Breast epithelium (tissue), 4 donors: ENCODE measurements at places on chromosomes 1 and 21. TPM values are rescaled to one million over a fixed set of nuclear protein-coding genes. Genes with fewer than 3 reads are reported as not detected.

DNA sequence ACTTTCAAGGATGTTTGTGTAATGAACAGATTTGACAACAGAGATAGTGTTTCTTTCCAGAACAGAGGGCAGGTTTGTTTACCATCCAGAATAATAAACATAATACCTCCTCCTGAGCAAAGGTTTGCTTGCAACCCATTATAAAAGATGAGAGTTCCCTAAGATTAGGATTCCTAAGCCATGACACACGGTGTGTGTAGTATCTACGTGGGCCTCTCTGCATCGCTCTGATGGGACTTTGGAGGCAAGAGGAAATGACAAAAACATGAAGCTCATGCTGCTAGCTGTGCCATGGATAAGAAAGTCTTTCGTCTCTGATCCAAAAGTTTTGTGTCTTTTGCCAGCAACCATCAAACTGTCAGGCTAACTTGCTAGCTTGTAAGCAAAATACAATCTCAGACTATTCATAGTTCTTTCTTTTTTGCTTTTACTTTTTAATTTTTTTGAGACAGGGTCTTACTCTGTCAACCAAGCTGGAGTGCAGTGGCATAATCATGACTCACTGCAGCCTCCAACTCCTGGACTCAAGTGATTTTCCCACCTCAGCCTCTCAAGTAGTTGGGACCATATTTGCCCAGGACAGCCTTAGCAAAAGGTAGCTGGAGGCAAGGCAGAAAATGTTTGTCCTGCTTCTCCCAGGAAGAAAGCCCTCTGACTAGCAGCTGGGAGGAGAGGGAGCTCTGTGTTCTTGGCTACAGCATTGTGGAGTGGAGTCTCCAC, 81.1 kb downstream of the LHX4 start:
- no peaks in the 10 kb centered on the region for H3K27me3 ChIP-seq
- H3K4me3 ChIP-seq = no peak overlapping the region
- H3K4me1 ChIP-seq = no peaks in the 10 kb centered on the region
- H3K36me3 ChIP-seq = no peaks in the 10 kb centered on the region
- DNase-seq = no peak

The C4BPA gene
- 6.4 TPM for total RNA-seq

DNA sequence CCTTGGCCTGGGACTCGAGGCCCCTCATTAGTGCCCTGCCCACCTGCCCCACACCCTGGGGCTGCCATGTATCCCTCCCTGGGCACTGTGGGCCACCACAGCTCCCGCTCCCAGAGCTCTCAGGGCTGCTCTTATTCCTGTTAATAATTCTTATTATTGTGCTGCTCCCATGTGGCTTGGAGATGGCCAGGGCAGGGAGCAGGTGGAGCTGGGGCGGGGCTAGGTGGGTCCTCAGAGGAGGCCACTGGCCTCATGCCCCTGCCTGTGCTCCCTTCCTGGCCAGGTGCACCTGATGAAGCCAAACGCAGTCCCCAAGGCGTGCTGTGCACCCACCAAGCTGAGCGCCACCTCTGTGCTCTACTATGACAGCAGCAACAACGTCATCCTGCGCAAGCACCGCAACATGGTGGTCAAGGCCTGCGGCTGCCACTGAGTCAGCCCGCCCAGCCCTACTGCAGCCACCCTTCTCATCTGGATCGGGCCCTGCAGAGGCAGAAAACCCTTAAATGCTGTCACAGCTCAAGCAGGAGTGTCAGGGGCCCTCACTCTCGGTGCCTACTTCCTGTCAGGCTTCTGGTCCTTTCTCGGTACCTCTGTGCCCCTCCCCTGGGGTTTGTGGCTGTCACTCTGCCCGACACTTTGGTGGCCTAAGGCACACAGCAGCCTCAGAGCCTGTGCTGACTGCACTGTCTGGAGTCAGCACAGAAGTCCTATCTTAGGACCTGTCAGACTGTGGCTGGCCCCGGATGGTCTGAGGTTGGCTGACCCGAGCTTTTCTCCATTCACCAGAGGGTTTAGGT, 34.1 kb downstream of the BMP8A start:
- H3K27ac ChIP-seq = no peak overlapping the region
- DNase-seq = no peak
- no peaks in the 10 kb centered on the region for H3K36me3 ChIP-seq
- H3K4me3 ChIP-seq = no peak overlapping the region
- H3K4me1 ChIP-seq = no peaks in the 10 kb centered on the region

GRCh38 chr1:202834771-202835547, 24.2 kb downstream of the PCAT6 start:
- H3K4me1 ChIP-seq = no peaks in the 10 kb centered on the region
- DNase-seq = no peak
- H3K27me3 ChIP-seq = no peaks in the 10 kb centered on the region
- no peak overlapping the region for H3K4me3 ChIP-seq
- H3K27ac ChIP-seq = no peak overlapping the region

GRCh38 chr1:121414905-121415304, 230.1 kb downstream of the SRGAP2C start:
- DNase-seq = no peak
- no peaks in the 10 kb centered on the region for H3K36me3 ChIP-seq
- peak overlapping the region; percentile 19 for H3K27ac ChIP-seq
- H3K4me1 ChIP-seq = no peaks in the 10 kb centered on the region
- H3K27me3 ChIP-seq = no peaks in the 10 kb centered on the region

GRCh38 chr1:54442185-54442584, 36.0 kb upstream of the SSBP3 start:
- H3K36me3 ChIP-seq = no peaks in the 10 kb centered on the region
- no peaks in the 10 kb centered on the region for H3K4me1 ChIP-seq
- no peak overlapping the region for H3K27ac ChIP-seq
- H3K27me3 ChIP-seq = no peaks in the 10 kb centered on the region
- H3K4me3 ChIP-seq = no peak overlapping the region

The PPIAL4G gene
- total RNA-seq = not detected

DNA sequence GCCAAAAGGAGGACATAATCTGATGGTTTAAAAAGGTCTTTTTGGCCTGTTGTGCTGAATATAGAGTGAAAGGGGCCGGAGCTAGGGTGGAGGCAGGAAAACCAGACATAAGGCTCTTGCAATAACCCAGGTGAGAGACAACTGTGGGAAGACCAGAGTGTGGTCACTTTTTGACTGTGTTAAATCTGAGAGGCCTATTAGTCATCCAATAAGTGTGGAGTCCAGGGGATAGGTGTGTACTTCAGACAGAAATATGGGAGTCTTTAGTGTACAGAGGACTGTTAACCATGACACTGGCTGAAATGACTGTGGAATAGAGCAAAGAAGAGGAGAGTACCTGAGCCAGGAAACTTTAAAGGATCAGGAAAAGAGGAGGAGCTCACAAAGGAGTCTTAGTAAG, 89.3 kb downstream of the VAV3 start:
- no peaks in the 10 kb centered on the region for H3K27me3 ChIP-seq
- no peaks in the 10 kb centered on the region for H3K4me1 ChIP-seq
- no peak for DNase-seq
- no peaks in the 10 kb centered on the region for H3K36me3 ChIP-seq
- no peak overlapping the region for H3K27ac ChIP-seq

- H3K27me3 ChIP-seq = no peaks in the 10 kb centered on the region
- no peaks in the 10 kb centered on the region for H3K4me1 ChIP-seq
- no peak for DNase-seq
- no peak overlapping the region for H3K27ac ChIP-seq
Measured at GRCh38 chr1:38084700-38085099, 38.1 kb upstream of the POU3F1 start.

DNA sequence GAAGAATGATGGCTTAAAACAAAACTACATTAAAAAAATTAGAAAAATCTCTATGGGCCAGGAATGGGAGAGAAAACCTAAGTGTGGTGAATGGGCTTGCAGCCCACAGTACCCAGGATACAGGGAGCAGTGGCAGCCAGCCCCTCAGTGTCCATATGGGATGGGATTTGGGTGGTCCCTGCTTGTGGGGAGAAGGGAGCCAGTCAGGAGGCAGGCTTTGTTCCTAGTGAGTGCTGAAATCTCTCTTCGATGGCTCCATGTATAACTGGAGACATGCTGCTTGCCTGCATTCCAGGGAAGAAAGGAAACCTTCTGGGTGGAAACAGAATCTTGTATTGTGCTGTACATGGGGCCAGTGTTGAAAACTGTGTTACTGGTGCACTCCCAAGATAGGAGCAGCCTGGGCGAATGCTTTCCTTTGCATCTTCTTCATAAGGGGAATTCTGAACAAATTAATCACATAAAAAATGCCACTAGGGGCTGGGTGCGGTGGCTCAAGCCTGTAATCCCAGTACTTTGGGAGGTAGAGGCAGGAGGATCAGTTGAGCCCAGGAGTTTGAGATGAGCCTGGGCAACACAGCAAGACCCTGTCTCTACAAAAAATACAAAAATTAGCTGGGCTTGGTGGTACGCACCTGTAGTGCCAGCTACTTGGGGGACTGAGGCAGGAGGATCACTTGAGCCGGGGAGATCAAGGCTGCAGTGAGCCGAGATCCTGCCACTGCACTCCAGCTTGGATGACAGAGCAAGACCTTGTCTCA, 36.0 kb downstream of the PTPRU start:
- no peaks in the 10 kb centered on the region for H3K36me3 ChIP-seq
- peaks cover 11% of the 10 kb centered on the region for H3K4me1 ChIP-seq
- H3K4me3 ChIP-seq = no peak overlapping the region
- DNase-seq = no peak
- H3K27ac ChIP-seq = no peak overlapping the region
- H3K27me3 ChIP-seq = no peaks in the 10 kb centered on the region

- H3K4me1 ChIP-seq = no peaks in the 10 kb centered on the region
- no peaks in the 10 kb centered on the region for H3K27me3 ChIP-seq
- no peaks in the 10 kb centered on the region for H3K36me3 ChIP-seq
- H3K27ac ChIP-seq = no peak overlapping the region
Measured at GRCh38 chr1:231317306-231318014, 20.2 kb downstream of the EXOC8 start.

DNA sequence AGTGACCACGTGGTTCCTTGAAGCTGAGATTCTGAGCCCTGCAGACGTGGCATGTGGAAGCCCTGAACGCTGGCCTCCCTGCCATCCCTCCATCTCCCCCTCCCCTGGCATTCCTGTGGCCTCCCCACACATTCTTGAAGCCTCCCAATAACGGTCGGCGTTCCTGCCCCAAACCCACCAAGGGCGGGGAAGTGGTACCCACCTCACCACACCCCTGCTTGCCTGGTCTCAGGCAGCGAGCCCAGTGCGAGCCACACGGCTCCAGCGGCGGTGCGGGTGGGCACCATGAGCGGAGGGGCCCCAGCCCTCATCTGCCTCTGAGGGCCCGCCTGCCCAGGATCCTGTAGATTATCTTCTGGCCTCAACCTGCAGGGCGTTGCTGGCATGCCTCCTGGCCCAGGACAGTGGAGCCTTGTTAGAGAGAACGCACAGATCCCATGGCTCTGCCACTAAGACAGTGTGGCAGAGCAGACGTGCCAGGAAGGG, 20.6 kb upstream of the PRELP start:
- H3K36me3 ChIP-seq = no peaks in the 10 kb centered on the region
- no peaks in the 10 kb centered on the region for H3K4me1 ChIP-seq
- H3K4me3 ChIP-seq = no peak overlapping the region

DNA sequence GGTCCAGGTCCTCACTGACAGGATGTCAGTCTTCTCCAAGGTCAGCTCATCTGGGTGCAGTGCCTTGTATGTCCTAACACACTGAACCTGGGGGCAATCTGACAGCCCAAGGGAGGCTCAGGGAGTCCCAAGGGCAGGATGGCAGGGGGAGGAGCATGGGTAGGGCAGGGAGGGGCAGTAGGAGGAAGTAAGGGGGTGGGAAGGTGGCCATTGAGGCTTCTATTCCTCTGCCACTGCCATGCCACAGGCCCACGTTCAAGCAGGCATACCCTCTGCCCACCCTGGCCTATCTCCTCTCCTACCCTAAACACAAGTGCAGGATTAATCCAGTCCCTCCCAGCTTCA, 13.3 kb downstream of the ARHGEF19 start:
- DNase-seq = no peak
- H3K4me1 ChIP-seq = no peaks in the 10 kb centered on the region
- H3K27ac ChIP-seq = no peak overlapping the region
- H3K4me3 ChIP-seq = no peak overlapping the region

DNA sequence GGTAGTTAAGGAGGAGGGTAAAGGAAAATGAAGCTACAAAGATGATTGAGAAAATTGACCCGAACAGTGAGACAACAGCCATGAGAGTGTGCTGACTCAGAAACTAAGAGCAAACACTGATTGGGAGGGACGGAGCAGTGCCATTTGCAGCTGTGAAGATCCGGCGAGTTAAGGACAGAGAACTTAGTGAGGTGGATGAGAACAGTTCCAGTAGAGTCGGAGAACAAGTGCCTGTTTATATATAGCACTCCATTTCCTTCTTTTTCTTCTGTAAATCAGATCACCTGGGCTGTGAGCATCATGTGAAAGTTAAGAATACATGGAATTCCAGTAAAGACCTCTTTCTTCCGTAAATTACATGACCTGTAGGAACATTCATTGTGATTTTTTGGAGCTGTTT, 145.7 kb downstream of the KCNK2 start:
- H3K36me3 ChIP-seq = no peaks in the 10 kb centered on the region
- DNase-seq = no peak
- no peaks in the 10 kb centered on the region for H3K27me3 ChIP-seq
- H3K4me1 ChIP-seq = no peaks in the 10 kb centered on the region
- no peak overlapping the region for H3K27ac ChIP-seq
- no peak overlapping the region for H3K4me3 ChIP-seq

The HAO2 gene
- 0.66 TPM for total RNA-seq

DNA sequence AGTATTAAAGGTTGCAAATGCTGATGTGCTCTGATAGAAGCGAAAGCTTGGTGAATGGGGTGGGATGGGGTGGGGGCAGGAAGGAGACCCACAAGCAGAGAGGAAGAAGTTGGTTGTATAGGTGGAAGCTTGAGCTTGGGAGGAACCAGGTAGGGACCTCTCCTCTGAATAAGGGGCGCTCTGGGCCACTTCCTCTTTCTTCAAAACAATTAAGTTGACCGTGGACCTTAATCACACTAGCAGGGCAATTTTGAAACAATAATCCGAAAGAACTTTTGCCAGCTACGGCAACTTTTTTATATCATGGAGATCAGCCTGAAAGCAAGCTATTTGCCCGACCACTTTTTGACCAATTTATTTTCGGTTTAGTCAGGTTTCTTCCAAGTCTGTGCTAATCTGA, 1.9 kb upstream of the DYRK1A start:
- H3K27ac ChIP-seq = peak overlapping the region; percentile 99
- no peaks in the 10 kb centered on the region for H3K4me1 ChIP-seq
- DNase-seq = no peak
- H3K27me3 ChIP-seq = no peaks in the 10 kb centered on the region
- no peak overlapping the region for H3K4me3 ChIP-seq

DNA sequence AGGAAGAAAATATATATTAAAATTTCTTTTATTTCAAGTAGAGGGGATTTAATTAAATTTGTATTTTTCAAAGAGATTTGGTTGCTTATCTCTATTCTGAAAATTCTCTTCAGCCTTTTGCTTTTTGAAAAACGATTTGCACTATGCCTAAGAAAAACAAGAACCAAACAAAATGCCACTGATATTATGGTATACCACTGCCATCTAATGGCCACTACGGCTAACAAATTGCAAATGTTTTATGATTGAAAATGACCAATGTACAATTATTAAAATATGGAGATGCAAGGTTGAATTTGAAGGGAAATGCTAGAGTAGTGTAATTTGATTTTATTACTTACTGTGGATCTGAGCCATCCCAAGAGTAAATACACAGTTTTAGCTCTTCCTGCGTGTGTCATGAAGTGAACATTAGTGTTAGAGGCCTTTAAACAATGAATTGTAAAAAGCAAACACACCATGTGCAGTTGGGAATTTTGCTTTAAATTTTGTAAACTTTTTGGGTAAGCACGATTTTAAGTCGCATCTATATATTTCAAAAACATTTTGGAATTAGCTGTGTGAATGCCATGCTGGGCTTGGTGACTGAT, 137.4 kb upstream of the USP25 start:
- no peak overlapping the region for H3K27ac ChIP-seq
- no peak overlapping the region for H3K4me3 ChIP-seq
- no peaks in the 10 kb centered on the region for H3K36me3 ChIP-seq
- H3K27me3 ChIP-seq = no peaks in the 10 kb centered on the region
- no peak for DNase-seq

The MCM3AP gene
- total RNA-seq = 99.2 TPM
